ENCODE measurements at places on chromosomes 2 and 18.
A peak's percentile ranks its signal among the peaks of the same experiment; 100 is the strongest.

DNA sequence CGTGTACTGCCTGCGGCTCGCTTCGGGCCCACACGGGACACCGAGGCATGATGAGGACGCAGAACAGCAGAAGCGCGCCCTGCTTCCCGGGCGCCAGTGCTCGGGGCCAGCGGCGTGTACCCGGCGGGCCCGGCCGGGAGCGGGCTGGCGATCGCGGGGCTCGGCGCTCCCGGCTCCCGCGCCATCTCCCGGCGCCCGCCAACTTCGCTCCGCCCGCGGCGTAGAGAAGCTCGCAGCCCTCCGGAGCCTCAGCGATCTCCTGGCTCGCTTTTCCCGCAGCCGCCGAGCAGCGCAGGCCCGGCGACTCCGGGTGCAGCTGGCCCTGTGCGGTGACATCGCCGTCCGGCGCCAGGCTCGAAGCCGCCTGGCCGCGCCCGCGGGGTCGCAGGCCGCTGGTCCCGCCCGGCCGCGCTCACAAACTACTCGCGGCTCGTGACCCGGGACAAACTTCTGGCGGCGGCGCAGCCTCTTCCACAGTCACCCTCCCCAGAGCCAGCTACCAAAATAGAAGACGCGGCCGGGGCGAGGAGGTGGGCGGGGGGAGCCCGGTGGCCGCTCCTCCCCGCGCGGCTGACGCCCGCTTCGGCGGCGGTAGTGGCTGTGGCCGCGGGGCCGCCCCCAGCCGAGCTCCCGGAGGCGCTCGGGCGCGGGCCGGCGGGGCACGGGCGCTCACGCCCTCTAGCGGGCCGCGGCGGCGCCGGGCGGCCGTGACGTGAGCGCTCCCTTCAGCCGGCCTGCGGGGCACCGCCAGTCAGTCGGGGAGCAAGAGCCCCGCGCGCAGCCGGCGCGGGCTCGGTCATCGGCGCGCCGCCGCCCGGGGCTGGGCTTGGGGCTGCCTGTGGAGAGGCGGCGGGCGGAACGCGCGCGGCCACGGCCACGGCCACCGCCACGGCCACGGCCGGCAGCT lies at the start of gene PTPRM:
TSS of gene PTPRM (plus strand) at position 750 of the 907 bp plus-strand sequence. CDS start 503 bp downstream, outside the sequence.
- peak; percentile 63 for DNase-seq

DNA sequence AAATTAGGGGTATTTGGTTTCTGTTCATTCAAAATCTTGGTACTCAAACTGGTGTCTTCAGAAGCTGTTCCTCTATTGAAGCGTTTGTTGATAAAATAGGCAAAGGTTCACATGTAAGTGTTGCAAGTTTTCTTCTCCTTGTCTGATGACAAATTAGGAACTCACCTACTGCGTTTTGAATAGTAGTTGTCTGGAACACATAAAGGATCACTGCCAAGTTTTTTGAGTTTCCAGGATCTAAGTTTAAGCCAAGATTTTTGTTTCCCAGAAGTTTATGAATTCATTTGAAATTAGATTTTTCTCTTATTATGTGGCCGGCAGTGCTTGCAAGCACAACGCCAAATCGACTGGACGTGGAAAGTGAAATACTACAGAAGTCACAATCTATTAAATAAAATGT lies 85.4 kb downstream of the ARHGEF33 start:
- no peak for DNase-seq

- no peak for DNase-seq
These were observed 75.6 kb upstream of the REG3A start for GRCh38 chr2:79235135-79235534.

GRCh38 chr2:105254531-105255210 lies 13.1 kb downstream of the GPR45 start:
- no peak for DNase-seq

DNA sequence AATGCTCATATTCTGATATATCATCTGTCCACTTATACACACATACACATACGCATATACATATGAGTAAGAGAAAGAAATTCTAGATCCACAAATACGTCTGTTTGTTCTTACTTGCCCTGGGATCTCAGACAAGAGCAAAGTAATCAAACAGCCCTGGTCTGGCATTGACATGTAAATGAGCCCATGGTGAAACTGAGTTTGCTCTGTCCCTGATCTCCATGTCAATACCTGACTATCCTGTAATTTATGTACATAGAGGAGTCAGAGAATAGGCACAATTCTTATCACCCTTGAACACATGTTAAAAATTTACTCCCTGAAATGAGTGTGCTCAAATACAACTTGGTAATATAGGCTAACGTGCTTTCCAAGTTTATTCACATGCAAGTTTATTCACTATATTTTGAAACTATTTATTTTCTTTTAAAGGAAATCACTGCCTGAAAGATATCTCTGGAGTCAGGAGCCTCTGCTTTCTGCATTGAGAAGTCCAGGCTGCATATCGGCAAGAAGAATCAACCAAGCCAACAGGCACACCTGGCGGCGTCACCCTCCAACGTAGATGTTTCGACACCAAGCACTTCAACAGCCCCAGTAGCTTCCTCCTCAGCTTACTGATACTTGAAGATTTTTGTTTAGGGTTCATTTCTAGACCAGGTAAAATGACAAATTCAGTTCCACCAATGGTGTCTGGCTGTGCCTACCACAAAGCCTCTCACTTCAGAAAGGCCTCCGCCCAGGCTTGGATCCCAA lies 100.6 kb downstream of the CMPK2 start:
- DNase-seq = no peak

- DNase-seq = no peak
These were observed 51.0 kb upstream of the ZNF532 start for GRCh38 chr18:58813561-58814225.

GRCh38 chr2:54429054-54429453 lies 27.1 kb upstream of the SPTBN1 start:
- DNase-seq = no peak

DNA sequence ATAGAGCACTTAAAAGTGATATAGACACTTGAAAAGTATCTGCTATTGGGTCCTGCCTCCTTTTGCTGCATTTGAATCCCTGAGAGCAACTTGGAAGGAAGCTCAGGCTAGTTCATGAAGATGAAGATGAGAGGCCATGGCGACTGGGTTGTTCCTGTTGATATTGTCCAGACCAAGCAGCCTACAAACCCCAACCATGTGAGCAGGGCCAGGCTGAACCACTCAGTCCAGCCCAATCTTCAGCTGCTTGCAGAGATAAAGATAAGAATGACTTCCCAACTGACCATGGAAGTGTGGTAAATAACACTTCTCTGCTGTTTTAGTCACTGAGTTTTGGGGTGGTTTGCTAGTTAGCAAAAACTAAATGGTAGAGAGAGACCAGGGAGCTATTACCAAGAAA lies 417.6 kb downstream of the SOX11 start:
- DNase-seq = no peak

GRCh38 chr2:67258831-67259230 lies 138.3 kb upstream of the ETAA1 start:
- no peak for DNase-seq

- no peak for DNase-seq
These were observed 24.3 kb downstream of the WDSUB1 start for GRCh38 chr2:159262226-159262625.

- no peak for DNase-seq
These were observed 10.9 kb downstream of the TBC1D8 start for GRCh38 chr2:101140237-101140636.

DNA sequence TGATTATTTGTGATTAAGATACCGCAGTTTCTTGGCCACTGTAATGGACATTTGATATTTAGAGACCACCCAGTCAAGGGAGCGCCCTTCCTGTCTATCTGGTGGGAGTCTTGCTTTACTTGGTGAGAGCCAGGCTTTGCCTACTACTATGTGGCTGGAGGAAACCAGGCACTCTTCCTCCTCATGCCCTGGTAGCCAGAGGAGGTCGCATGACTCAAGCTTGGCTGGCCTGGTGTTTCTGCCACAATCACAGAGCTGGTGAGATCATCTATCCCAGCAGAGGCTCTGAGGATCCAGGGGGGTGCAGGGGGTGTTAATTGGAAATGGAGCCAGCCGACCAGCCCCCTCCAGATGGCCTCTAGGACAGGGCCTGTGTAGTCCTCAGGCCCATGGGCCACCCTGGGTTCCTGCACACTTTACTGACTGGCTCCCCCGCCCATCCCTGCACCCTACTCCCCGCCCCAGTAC lies 46.8 kb upstream of the BIN1 start:
- DNase-seq = no peak

DNA sequence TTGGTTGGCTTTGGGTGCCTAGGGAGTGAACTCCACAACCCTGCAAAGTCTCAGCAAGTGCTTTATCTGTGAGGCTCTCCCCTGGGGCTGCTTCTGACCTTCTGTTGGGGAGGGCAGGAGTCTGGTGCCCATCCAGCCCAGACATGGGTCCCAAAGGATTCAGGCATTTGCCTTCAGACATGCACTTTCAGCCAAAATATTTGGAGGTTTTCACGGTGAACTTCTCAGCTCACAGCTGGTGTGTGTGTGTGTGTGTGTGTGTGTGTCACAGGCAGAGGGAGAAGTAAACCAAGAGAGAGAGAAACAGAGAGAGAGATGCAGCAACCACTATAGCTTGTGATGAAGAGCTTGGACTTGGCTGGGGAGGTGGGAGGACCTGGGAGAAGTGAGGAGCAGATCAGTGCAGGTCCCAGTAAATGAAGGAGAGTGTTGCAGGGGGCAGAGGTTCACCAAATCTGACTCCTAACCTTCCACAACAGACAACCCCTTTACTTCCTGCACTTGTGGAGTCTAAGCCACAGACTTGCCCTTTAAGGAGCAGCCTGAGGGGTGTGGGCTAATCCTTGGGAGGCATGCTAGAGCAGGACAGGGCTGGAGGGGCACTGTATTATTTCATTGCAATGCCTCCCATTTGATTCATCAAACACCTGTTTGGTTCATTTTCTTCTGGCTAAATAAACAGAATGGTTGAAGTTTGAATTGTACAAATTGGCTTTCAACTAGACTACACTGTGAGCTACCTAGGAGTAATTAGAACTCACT lies 14.1 kb downstream of the SLC9A4 start:
- no peak for DNase-seq

DNA sequence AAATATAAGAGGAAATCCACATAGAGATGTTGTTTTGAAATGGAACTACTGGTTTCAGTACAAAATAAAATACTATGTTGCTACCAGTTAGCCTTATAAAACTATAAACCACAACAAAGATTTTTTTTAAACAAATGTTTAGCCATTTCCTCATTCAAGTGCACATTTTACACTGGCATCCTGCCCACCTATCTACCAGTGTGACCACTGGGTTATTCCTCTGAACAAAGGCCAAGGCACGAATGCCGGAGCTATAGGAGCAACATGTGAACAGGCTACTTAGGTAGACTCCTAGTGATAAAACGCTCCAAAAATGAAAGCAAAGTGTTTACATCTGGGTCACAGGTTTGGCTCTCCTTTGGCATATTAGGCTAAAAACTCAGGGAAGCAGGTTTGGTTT lies 31.8 kb upstream of the SULT1C4 start:
- no peak for DNase-seq

Data from activated CD4-positive, alpha-beta T cell treated with anti-CD3 and anti-CD28 coated beads for 48 hours (primary cell).